Transverse colon (tissue), 4 donors: ENCODE measurements at places on chromosomes 13 and 19.

DNA sequence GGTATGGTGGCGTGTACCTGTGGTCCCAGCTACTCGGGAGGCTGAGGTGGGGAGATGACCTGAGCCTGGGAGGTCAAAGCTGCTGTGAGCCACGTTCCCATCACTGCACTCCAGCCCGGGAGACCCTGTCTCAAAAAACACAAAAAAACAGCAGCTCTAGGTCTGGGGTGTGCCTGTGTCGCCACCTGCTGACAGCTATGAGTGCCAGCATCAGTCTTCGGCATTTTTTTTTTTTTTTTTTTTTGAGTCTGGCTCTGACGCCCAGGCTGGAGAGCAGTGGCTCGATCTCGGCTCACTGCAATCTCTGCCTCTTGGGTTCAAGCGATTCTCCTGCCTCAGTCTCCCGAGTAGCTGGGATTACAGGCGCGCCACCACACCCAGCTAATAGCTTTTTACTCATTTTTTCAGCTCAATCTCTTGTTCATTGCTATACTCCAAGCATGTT is 10.1 kb downstream of the AP2S1 start:
- H3K36me3 ChIP-seq: peaks cover 4% of the 10 kb centered on the region
- H3K4me1 ChIP-seq: peaks cover 15% of the 10 kb centered on the region

GRCh38 chr13:62920159-62920558 is 1504.5 kb upstream of the PCDH20 start:
- H3K36me3 ChIP-seq: no peaks in the 10 kb centered on the region
- no peak overlapping the region for H3K27ac ChIP-seq
- no peaks in the 10 kb centered on the region for H3K4me1 ChIP-seq
- no peak overlapping the region for H3K4me3 ChIP-seq

DNA sequence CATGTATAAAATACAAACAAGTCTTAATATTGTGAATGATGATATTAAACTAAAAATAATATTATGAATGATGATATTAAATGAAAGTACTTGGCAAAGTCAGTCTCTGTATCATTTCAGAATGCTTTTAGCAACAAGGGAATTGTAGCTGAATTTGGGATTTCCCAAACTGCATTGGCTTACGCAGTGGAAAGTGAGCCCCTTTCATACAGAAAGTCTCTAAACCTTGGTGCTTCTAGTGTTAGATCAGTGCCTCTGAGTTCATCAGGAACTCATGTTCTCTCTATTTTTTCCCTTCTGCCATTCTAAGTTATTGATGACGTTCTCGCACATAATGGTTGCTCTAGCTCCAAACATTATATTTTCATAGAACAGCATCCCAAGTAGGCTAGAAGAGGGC is 300.0 kb downstream of the ITGBL1 start:
- no peaks in the 10 kb centered on the region for H3K36me3 ChIP-seq
- DNase-seq: no peak
- H3K27ac ChIP-seq: no peak overlapping the region
- no peaks in the 10 kb centered on the region for H3K4me1 ChIP-seq
- no peak overlapping the region for H3K4me3 ChIP-seq

DNA sequence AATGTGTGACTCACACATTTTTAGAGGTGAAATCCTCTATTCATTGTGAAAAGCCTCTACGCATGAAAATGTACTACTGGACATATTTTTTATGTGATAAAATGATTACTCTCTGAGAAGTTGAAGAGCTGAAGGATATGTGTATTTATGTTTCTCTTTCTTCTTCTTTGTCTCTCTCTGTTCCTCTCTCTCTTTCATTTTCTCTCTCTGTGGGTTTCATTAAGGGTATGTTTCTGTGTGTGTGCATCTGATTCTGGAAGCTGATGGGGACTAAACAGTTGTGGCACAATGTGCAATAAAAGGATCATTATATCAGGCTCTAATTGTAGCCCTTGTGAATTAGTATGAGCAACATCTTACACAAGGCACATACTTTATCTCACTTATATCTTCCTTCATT is 867.7 kb downstream of the PCDH9 start:
- no peak overlapping the region for H3K27ac ChIP-seq
- no peak overlapping the region for H3K4me3 ChIP-seq
- no peaks in the 10 kb centered on the region for H3K27me3 ChIP-seq
- H3K4me1 ChIP-seq: no peaks in the 10 kb centered on the region
- no peaks in the 10 kb centered on the region for H3K36me3 ChIP-seq

- no peak for DNase-seq
- H3K4me1 ChIP-seq: peaks cover 3% of the 10 kb centered on the region
- no peak overlapping the region for H3K4me3 ChIP-seq
- H3K27ac ChIP-seq: peak overlapping the region; percentile 35
Measured at GRCh38 chr13:77836423-77836822, 82.2 kb downstream of the EDNRB start.

DNA sequence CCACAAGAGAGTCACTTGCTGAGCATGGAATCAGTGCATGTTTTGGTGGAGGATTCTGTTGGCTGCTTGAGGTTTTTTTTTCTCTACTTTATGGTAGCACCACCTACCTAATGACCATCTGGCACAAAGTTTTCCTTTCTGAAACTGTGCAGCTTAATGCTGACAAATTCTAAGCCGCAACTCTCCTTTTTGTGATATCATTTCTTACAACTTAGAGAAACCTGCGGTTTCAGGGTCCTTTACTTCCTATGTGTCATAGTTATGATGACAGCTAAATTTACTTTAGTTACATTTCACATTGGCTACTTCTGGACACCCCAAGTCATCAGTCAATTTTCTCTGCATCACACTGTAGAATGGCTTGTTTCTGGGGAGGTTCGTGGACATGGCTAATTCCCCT is 115.4 kb upstream of the TMTC4 start:
- no peak for DNase-seq
- H3K4me3 ChIP-seq: no peak overlapping the region
- H3K27ac ChIP-seq: no peak overlapping the region

DNA sequence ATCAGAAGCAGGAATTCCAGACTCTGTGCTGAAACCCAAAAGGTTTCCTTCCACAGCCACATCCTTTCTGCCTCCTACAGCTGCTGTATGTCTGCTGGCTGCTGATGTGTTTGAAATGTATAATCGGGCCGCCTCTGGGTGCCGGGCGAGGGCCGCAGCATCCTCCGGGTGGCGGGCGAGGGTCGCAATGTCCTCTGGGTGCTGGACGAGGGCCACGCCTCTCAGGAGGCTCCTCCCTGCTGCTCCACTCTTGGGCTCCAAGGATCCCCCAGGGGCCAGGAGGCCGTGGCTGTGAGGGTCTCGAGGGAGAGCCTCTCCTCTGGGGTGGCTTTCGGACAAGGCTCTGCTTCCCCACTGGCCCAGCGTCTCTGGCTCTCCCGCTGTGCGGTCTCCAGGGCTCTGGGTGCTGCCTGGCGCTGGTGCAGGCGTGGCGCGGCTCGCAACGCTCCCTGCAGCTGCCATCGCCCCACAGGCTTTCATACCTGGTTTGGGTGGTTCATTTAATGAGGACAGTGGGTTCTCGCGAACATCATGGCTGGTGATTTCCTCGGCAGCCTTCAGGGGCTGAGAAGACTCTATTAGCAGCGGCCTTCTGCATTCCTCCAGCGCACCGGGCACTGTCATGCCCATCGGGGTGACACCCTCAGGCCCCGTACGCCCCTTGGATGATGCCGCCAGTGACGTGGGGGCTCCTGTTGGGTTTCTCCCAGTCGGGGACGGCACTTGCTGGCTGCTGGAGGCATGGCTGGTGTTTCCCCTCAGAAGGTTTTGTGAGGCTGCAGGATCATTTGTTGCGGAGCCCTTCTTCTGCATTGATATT is 41.8 kb upstream of the GRTP1 start:
- no peaks in the 10 kb centered on the region for H3K36me3 ChIP-seq
- DNase-seq: no peak
- peaks cover 6% of the 10 kb centered on the region for H3K4me1 ChIP-seq
- peaks cover 23% of the 10 kb centered on the region for H3K27me3 ChIP-seq
- no peak overlapping the region for H3K27ac ChIP-seq

- no peaks in the 10 kb centered on the region for H3K36me3 ChIP-seq
- no peak overlapping the region for H3K27ac ChIP-seq
- no peak for DNase-seq
- H3K4me3 ChIP-seq: no peak overlapping the region
Measured at GRCh38 chr19:6010107-6010506, 32.2 kb upstream of the RANBP3 start.

DNA sequence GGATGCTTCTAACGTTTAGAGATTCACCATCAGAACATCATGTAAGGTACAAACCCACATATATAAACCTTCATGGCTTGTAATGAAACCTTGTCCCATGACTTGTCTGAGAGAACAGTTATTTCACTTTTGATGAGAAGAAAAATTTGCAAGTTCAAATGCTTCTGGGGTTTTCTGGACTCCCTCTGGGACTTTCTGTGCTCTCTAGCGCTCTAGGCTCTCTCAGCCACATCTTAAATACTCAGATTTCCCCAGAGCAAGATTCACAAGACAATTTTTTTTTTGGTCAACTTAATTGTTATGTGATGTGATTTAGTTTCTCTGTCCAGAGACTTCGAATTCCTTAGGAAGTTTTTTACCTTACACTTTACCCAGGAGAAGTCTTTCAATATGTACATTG is 282.8 kb upstream of the EDNRB start:
- no peak for DNase-seq
- H3K36me3 ChIP-seq: no peaks in the 10 kb centered on the region
- no peaks in the 10 kb centered on the region for H3K27me3 ChIP-seq
- H3K4me1 ChIP-seq: no peaks in the 10 kb centered on the region
- H3K27ac ChIP-seq: no peak overlapping the region
